NCI-H146 (cell line): ENCODE measurements at places on chromosomes 7 and 10.

DNA sequence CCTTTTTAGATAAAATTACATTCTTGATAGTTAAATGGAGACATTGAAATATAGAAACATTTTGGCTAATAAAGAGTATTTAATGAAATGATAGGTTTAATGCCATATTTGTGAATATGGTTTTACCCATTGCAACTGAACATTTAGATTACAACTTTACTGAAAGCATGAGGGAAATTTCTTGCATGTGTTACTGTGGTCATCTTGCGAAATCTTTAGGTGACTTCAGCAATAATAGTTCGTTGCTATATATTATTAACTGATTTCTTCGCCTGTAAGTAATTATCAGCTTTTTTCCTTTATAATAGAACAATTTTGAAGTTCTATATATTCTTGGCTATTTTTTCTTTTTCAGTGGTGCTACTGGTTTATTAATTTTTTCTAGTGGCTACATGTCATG lies 83.2 kb downstream of the MLLT10 start:
- no peak for DNase-seq

DNA sequence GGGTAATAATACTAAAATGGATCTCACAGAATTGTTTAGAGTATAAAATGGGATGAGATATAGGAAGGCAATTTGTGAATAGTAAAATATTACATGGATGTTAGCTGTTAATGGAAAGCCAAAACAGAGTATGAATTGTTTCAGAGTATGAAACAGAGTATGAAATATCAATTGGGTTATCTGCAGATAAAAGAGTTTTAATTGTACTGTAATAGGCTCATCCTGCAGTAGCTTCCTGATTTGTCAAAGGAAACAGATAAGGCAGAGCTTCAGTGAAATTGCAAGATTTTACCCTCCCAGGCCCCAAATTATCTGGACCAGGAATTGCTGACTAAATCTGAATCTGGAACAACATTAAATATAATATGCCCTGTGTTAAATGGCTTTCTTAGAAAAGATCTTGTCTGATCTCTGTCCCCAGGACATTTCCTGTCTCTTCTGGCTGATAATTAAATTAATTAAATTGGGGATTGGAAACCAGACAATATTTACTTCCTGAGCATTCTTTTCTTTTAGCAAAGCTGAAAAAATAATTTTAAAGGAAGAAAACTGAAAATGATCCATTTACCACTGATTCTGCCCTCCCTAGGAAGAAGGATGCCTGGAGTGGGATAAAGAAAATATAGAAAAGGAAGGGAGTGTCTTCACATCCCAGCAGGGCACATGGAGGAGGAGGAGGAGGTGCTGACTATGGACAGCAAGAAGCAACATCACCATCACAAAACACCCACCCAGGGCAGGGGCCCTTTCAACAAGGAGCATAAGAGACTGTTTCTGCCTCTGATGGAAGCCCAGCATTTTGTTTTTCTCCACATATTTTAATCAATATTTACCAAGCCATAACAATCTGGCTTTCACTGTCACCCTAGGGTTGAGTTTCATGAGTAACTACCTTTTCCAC lies 18.5 kb downstream of the PTN start:
- no peak for DNase-seq

GRCh38 chr7:94971051-94971867 lies 63.9 kb downstream of the PPP1R9A start:
- DNase-seq, result no peak

DNA sequence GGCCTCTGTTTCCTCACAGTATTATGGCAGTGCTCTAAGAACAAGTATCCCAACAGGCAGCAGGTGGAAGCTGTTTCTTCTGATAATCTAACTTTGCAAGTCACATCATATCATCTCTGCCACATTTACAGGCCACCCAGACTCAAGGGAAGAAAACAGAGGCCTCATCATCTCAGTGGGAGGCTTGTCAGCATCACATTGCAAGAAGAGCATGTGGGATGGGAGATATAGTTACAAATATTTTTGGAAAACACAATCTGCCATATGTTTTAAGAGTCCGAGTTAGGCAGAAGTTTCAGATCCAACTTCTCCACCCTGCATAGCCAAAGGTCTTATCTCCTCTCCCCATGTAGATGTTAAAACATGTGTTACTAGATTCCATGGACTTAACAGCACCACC lies 130.4 kb upstream of the PDE1C start:
- DNase-seq, result no peak

DNA sequence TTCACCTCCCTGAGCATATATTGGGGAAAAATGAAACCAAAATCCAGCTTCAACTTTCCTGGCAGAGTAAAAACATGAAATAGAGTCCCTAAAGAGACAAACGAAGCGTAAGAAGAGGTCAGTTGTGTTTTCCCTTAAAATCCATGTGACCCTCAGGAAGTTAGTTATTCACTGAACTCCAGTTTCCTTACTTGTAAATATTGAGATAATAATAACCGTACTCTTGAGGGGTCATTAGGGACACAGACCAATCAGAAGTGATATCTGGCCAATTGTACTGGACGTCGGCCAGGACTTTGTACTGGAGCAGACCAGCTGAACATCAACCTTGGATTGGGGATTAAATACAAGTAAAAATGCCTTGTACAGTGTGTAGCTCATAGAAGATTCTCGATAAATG lies 167.0 kb downstream of the GATA3 start:
- DNase-seq, result no peak

DNA sequence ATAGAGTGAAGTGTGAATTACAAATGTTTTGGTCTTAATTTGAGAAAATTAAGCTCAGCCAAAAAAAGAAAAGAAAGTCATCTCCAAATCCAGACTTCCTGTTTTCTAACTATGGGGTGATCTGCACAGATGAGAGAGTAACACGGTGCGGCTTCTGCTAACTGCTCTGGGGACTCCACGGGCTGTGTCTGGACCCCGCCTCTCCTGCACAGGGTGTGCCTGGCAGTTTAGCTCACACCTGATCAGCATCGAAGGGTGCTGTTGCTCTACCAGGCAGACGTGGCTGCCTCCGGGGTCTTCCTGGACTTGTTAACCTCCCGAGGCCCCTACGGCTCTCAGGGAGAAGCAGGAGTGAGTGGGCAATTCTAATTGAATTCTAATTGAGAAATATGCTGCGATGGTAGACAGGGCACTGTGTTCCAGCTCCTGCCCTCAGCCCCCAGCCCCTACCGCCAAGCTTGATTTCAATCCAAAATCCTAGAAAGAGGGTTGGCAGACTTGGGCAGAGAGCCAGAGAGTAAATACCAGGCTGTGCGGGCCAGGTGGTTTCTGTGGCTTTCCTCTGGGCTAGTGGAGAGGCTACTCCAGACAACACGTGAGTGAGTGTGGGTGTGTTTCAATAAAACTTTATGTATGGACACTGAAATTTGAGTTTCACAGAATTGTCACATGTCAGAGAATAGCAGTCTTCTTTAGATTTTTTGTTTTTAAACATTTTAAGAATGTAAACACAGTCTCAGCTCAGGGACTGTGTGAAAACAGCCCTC lies 13.4 kb downstream of the SHH start:
- DNase-seq, result no peak

DNA sequence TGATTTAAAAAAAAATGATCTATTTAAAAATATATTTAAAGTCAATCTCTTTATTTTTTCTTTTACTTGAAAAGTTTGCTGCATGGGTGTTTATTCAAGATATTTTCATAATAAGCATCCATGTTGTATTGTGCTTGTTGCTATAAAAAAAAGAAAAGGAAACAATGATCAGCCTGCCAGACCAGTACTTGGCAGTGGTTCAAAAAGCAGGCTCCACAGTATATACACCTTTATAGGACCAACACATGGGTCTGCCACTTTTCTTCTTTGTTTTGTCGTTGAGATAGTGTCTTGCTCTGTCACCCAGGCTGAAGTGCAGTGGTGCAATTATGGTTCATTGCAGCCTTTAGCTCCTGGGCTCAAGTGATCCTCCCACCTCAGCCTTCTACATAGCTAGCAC lies 228.0 kb downstream of the TWIST1 start:
- peak; percentile 26 for DNase-seq

DNA sequence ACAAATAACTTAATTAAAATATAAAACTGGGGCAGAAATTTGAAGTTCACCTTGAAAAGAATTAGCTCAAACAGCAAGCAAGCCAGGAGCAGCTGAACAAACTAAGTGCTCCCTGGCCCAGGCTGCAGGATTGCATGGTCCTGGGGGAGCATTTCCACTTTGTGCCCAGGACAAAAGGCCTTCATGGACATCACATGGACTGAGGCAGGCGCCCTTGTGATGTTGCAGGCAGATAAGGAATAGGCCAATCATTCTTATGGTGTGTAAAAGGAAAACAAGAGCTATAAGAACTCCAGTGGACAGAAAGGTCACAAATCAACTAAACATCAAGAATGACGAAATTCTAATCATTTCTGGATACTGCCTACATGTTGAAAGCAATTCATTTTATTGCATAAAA lies 17.5 kb upstream of the TECTB start:
- peak; percentile 6 for DNase-seq

DNA sequence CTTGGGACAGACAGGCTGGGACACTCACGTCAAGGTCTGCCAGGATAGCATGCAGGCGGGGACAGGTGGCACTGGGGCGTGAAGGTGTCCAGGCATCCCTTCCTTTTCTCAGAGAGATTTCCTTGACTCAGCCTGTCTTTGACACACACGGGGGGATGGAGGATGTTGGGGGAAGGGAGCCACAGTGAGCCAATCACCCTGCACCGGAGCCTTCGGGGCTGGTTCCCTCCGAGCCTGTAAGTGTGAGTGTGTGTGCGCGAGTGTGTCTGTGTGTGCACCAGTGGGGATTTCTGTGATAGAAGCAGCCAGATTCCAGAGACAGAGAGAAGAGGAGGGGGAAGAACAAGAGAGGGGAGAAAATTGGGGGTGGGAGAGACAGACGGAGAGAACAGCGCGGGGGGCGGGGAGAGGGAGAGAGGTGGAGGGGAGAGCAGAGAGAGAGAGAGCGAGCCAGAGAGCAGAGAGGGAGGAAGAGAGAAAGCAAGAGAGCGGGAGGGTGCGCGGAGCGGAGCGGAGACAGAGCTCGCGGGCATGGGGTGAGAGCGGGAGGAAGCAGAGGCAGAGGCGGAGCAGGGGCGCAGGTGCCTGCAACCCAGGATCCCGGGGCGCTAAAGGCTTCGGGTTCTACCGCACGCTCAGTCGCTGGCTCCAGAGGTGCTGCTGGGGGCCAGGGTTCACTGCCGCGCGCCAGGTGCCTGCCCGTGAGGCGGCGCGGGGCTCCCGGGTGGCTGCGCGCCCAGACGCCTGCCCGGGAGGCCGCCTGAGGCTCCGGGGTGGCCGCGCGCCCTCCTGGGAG lies 466 bp upstream of the GPR26 start:
- DNase-seq, result no peak
